ENCODE measurements at places on chromosomes 1 and 21.

DNA sequence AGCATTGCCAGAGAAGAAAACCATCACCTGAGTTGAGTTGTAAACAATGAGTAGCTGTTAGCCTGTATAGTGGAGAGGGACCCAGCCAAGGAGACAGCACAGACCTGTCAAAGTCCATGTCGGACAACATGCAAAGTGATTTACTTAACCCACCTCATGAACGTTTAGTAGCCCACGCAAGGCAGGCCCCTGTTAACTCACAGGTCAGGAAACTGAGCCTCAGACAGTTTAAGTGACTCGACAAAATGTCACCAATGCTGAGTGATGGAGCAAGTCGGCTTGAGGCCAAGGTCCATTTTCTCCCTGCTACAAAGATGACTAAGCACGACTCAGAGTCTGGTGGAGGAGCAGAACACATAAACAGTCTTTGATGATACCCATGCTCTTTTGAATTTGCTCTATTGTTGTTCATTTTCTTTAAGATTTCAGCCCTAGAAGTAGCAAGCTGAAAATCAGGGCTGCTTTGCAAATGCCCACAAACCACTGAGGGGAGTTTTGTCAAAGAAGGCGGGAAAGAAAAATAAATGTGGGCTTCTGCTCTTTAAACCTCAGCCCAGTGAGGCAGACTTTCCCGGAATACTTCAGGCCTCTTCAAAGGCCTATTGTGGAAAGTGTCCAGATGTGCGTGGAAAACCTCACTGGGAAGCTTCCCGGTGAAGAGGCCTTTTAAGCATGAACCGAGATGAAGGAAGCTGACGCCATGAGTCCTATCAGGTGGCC is 83.8 kb upstream of the HOOK1 start:
- DNase-seq = no peak

GRCh38 chr1:58251430-58252073 is 295.0 kb downstream of the OMA1 start:
- no peak for DNase-seq

- no peak for DNase-seq
Observed at GRCh38 chr1:153985341-153985912, 712 bp downstream of the RAB13 start.

DNA sequence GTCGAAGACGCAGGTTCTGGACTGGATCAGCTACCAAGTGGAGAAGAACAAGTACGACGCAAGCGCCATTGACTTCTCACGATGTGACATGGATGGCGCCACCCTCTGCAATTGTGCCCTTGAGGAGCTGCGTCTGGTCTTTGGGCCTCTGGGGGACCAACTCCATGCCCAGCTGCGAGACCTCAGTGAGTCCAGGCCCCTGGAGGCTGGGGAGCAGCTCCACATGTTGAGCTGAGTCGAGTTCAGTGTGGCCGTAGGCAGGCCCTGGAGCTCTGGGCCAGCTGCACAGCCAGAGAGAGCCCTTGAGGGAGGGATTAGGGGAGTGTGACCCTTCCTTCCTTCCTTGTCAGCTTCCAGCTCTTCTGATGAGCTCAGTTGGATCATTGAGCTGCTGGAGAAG is 1.6 kb downstream of the ELF3 start:
- no peak for DNase-seq

GRCh38 chr1:205342986-205343385 is 13.7 kb downstream of the KLHDC8A start:
- no peak for DNase-seq

GRCh38 chr1:2055911-2056575 is 5.8 kb downstream of the PRKCZ start:
- DNase-seq = no peak

- no peak for DNase-seq
Observed at GRCh38 chr1:91078859-91079258, 57.0 kb upstream of the ZNF644 start.

DNA sequence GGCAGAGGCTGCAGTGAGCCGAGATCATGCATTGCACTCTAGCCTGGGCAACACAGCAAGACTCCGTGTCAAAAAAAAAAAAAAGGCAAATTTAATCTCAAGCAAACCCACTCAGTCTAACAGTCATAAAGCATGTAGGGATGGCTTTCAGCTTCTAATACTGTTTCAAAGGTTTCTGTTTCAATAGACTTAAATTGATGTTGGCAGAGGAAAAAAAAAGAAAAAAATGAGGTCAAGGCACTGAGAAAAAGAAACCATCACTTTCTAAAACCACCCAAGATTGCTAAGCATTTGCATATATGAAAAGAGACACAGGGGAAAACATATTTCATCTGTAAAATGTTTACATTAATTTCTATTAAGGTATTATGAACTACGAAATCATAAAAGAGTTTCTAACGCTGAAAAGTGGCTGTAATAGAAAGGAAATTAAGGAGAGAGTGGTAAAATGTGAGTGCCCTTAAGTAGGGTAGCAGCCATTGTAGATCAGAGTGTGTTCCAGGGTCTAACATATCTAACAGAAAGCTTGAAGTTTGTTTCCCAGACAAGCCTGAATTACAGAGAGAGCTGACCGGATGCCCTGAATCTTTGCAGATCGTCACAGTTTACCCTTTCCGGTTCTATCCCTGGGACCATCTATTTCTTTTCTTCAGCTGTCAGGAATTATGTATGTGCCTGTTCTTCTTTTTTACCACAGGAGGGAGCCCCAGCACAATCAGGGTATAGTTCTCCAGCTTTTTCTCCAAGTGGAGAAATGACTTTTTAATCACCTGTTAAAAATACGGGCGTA is 70.0 kb downstream of the PLD5 start:
- DNase-seq = no peak

DNA sequence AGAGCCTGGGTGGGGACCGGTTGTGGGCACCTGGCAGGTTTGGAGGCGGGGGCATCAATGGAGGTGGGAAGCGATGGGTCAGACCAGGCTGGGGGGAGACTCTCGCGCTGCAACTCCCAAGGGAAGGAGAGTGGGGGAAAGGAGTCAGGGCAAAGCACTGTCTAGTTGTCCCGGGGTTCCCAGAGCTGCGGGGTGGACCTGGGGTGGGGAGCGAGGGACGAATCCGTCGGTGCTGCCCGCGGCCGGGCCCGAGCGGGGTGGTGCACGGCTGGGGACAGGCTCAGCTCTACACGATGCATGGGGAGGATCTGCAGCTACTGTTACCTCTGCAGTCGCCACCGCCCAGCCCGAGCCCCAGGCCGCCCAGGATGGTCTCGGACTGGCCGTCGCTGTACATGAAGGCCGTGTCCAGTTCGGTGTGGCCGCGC is 427 bp downstream of the AKR7A2 start:
- no peak for DNase-seq

DNA sequence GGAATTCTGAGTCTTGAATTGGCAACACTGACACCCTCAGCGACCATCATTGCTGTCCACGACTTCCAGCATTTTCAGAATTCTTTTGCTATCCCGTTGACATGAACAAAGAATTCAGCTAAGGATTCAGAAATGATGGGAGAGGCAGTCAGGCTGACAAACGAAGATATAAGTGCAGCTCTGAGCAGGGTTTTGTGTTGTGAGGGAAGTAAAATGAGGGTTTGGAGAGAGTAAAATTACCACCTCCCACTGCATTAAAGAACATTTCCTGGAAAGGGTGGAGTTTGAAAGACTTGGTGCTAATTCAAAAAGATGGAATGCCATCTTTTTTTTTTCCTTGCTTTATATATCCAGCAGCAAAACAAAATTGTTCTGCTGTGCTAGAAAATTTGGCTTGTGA is 4.9 kb upstream of the ELK4 start:
- DNase-seq = no peak

GRCh38 chr1:65195495-65196417 is 47.8 kb downstream of the AK4 start:
- no peak for DNase-seq
